NCI-H69 (cell line): ENCODE measurements at places on chromosomes 7 and 10.
A peak's percentile ranks its signal among the peaks of the same experiment; 100 is the strongest.

- no peak for DNase-seq
Observed at GRCh38 chr10:125062914-125063230, 97.5 kb downstream of the CTBP2 start.

GRCh38 chr7:5287802-5288201, 5.1 kb downstream of the SLC29A4 start:
- no peak for DNase-seq

DNA sequence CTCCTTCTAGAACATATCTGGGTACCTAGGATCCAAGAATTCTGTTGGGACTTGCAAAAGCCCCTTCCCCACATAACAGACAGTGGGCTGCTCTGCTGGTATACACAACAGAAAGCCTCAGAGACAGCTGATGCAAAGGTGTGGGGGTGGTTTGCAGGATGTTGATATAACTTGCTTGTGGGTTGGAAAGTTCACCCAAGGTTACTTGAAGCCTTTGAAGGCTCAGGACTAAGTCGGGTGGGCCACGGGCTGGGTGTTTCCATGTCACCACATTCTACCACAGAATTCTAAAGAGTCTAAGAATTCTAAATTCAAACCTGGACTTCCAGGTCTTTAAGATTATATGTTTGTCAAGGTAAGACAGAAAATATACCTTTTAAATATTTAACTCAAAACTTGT, 7.4 kb upstream of the NRCAM start:
- no peak for DNase-seq

- DNase-seq = no peak
Observed at GRCh38 chr10:25778646-25779045, 155.4 kb upstream of the MYO3A start.

DNA sequence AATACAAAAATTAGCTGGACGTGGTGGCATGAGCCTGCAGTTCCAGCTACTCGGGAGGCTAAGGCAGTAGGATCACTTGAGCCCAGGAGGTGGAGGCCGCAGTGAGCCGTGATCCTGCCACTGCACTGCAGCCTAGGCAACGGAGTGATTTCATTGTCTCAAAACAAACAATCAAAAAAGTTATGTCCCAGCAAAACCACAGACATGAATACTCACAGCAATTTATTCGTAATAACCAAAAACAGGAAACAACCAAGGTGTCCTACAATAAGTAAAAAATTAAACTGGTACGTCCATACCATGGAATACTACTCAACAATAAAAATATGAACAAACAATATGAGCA, 11.6 kb upstream of the CYTH3 start:
- DNase-seq = no peak

DNA sequence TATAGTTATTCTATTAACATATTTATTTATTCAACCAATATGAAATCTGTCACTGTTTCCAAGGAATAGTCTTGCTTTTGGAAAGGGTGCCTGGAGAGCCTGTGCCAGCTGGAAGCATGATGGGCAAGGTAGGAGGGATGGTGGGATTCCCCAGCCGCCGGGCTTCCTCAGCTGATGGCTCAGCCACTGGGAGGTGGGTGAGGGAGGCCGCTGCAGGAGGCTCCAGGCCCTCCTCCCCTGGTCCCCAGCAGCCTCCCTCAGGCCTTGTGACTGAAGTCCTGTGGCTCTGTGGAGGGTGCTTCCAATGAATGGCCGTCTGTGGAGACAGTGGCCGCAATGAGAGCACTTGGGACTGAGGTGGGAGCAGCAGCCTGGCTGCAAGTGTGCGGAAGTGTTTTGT, 27.0 kb downstream of the SPAG6 start:
- DNase-seq = no peak

DNA sequence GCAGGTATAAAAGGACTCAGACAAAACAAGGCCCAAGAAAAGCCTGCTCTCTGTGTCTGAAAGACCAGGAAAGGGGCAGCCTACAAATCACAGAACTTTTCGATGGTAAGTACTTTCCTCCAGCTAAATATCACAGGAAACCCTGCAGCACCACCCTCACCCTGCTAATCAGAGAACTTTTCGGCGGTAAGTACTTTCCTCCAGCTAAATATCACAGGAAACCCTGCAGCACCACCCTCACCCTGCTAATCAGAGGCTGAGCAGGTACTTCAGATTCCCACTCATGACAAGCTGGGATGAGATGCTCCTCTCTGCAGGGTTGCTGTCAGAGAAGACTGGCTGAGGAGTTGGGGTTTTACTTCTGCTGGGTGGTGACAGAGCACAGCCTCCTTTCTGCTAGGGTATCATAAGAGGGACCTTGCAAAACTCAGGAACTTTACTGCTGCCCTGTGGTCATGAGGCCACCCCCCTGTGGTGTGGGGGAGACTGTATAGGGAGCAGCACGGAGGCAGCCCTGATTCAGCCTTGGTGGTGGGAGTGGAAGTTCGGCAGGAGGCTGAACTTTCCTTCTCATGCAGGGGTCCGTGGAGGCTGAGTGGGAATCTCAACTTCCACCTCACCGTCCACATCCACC, 7.2 kb downstream of the WDR37 start:
- DNase-seq = no peak

GRCh38 chr7:30702200-30702599, 19.9 kb upstream of the CRHR2 start:
- DNase-seq = peak; percentile 44
